ENCODE measurements at places on chromosomes 7 and 10.

DNA sequence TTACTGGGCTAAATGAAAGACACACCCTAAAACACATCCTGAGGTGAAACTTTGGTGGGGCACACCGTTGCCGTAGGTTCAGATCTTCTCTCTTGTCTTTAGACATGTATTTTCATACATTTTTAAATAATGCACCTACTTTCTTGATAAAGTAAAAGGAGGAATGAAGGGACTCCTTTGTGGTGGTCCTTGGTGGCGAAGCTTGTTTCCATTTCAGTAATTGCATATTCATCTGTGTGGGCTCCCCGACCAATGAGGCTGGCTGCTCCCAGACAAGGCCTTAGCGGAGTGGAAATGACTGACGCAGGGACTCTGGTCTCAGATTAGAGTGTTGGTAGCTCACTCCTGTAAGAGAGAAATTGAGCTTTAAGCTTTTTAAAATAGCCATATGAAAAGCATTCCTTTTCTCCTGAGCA lies 815 bp downstream of the CCSER2 start:
- DNase-seq = no peak

DNA sequence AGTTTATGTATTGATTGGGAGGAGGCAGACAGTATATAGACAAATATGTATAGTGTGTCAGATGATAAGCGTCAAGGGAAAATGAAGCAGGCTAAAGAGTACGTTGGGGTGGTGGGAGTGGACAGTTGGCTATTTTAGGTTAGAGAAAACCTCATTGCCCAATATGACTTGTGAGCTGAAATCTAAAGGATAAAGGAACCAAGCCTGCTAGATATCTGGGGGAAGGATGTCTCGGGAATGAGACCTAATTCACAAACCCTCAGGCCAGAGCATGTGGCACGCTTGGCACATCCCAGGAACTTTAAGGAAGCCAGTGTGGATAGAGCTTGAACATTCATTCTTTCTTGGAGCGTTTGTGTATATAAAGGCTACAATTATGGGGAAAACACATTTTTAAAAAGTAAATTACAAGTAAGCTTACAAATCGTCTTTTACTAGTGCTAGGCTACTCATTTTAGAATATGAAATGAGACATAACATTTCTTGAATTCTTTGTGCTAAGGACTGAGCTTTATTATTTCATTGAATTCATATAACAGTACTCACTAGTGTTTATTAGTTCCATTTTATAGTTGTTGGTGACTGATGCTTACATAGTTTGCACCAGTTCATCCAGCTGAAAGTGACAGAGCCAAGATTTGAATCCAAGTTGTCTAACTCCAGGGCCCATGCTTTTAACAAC lies 9.7 kb downstream of the FHIP2A start:
- DNase-seq = no peak

DNA sequence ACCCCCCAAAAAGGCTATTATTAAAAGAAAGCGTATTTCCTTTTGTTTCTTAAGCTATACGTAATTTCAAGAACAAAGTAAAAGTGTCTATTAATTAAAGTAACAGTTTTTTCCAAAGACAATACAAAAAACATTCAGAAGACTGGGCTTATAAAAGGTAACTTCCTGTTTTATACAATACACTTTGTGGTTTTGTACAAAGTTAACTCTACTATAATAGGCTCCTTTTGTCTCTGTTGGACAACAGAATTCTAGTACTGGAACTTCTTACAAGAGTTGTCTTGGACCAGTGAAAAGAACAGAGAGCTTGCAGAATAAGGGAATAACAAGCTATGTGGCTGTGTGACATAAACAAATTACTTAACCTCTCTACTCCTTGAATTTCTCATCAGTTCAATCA lies 21.5 kb downstream of the SFMBT2 start:
- DNase-seq = no peak

- no peak for DNase-seq
Observed at GRCh38 chr10:3467052-3467951, 294.7 kb upstream of the PITRM1 start.

- no peak for DNase-seq
Observed at GRCh38 chr7:7254908-7255307, 72.6 kb downstream of the C1GALT1 start.

DNA sequence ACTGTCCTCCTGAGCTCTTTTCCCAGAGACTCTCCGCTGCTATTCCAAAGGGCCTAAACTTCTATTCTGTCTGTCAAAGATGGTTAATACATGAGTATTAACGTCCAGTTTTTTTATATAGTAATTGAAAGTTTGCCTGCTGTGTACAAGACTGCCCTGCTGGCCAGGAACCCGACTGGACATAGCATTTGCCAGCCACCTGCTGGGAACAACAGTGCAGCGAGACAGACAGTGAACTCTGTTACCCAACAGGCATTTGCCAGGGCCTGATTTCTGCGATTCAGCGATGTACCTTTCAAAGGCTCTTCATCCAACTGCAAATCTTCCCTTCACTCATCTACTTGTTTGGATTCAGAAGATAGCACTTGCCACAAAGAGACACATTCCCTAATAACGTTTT lies 128.8 kb upstream of the SEM1 start:
- DNase-seq = no peak

GRCh38 chr10:11861811-11862428 lies 38.8 kb downstream of the PROSER2 start:
- no peak for DNase-seq

GRCh38 chr7:49774459-49775064 lies 1.1 kb downstream of the VWC2 start:
- DNase-seq = no peak

DNA sequence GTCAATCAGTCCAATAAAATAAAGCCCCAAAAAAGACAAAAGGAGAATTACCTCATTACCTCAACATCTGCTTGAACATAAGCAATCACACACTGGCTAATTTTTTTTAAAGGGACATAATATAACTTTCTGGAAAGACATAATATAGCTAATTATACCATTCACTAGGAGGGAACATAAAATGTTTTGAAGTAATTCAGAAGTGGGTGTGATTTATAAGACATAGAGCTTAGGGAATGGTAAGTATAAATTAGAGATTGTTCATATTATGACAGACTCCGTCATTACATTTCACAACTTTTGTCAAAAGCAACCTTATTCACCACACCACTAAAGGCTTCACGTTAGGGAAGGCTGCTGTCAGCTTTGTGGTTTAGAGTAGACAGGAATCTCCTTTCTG lies 3.8 kb downstream of the SHTN1 start:
- no peak for DNase-seq

GRCh38 chr10:85620807-85621206 lies 745.8 kb downstream of the GRID1 start:
- DNase-seq = no peak

GRCh38 chr7:39621784-39622411 lies 1.5 kb upstream of the RALA start:
- DNase-seq = no peak

DNA sequence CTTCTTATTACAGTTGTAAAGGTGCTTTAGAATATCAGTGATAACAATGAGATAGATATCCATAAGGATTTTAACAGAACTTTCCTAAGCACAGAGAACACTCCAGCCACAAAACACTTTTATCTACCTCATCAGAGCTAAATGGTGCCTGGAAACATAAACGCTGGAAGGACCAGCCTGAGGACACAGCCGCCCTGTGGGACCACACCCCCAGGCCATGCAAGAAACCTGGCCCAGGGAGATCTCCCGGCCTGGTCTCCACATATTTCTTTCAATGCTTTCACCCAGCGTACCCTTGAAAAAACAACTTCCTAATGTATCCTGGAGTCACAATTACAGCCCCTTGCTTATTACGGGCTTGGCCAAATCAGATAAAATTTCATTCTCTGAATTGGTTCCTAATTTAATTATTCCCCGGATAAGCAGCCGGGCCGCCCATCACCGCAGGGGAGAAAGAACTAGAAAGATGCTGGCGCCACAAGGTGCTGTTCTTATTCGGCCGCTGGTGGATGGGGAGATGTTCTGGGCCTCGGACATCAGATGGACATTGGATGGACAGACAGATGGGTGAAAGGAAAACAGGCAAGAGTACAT lies 11.8 kb downstream of the CHST15 start:
- no peak for DNase-seq

DNA sequence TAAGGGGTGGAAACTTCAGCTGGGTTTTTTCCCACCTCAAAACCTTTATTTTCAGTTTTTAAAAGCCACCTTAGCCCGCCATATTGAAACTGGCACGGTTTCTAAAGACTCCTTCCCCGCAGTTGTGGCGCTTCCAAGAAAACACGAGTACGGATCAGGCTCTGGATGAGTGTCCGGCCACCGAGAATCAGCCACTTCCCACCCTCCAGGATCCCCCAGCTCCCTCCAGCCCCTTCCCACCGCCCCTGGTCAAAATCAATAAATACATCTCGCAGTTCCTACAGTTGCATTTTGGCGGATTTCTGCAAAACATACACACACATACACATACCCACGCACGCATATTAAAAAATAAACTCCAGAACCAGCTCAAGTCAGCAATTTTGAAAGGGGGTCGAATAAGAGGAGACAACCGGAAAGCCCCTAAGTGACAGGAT lies 1.1 kb downstream of the SFMBT2 start:
- DNase-seq = no peak

- DNase-seq = no peak
Observed at GRCh38 chr7:6251653-6252052, 20.8 kb downstream of the CYTH3 start.

- DNase-seq = no peak
Observed at GRCh38 chr10:35456153-35456720, 119.9 kb downstream of the CCNY start.

DNA sequence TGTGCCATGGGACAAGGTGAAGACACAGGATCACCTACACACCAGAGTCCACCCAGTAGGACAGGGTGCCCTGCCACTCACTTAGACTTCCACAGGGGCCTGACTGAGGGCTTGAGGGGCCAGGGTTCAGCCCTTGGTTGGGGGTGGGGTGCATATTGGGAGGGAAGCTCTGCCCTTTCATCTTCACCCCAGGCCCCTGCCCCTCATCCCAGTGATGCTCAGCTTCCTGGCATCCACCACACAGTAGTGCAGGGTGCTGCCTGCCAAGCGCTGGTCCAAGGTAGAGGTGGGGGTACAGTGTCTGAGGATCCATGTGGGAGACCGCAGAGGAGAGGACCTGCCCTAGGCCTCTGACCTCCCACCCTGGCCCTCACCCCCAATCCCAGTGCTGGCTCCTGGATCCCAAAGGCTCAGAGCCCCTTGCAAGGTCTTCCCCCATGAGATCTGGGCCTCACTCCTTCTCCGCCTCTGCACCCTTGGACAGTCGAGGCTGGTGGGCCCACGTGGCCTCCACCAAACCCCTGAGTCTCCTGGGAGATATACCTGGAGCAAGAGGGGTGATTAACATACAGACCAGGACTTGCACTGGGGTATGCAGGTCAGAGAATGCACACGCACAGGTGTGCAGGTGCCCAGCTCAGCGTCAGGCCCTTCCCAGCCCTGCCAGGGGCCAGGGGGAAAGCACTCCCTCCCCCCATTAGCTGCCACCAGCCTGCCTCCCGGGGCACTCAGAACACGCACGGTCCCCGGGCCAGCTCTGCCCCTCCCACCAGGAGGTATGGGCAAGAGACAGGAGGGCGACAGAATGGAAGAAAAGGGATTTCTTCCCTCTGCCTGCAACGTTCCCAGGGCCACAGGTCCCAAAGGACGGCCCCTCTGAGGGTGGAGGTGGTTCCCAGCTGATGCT lies 8.6 kb upstream of the IRF5 start:
- no peak for DNase-seq

- no peak for DNase-seq
Observed at GRCh38 chr10:9911488-9911887, 1106.2 kb upstream of the CELF2 start.

DNA sequence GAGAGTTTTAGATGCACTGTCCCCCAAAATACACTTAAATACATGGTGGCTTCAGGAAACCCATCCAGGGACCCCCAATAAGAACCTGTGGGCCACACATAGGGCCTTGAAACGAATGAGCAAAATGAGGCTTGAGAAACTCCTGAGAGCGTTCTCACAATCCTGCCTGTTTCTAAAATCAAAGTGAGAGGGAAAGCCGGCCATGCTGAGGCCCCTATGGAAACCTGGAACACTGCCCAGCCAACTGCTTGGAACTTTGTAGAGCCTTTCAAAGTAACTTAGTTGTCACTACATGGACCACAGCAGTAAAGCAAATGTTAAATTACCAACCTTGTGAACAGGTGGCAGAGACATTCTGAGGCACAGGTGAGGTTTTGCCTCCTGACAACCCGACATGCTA lies 13.4 kb downstream of the SGMS1 start:
- DNase-seq = no peak

GRCh38 chr10:88553116-88553752 lies 29.9 kb downstream of the RNLS start:
- no peak for DNase-seq

DNA sequence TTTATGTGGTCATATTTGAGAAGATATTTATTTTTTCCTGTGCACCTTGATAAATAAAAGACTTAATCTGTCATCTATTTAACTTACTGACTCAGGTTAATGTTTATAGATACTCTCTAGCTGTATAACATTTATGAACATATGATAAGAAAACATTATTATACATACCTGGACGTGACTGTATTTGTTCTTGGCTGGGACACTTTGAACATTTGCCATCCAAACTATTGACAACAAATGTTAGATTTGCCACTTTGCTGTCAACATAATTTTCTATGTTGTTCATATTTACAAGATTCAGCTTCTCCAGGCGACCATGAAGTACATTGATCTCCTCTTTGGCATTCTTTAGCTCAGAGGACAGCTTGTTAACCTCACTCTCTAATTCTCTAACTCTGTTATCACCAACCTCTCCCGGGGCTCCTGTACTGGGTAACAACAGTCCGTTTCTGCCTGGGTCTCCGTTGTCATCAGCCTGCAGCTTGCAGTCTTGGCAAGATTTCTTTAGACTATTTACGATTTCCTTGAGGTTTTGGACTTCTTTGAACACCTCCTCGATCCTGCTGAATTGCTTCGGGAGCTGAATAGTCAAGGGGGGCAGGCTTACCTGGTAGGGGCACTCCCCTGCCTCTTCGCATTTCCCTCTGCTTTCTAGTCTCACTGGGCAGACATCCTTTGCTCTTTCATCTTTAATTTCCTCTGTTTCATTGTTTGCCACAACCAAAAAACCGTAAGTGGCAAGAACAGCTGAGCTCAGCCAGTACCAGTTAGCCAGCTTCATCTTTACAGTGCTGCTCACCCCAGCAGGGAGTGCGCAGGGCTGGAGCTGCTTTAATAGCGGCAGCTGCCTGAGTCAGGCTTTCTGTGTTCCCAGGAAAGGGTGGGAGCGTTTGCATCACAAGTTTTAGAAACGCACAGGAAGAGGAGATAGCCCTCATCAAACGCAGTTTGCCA lies at the start of gene FGL2:
Gene FGL2, minus strand, starts transcription at position 807 of the 954 bp plus-strand sequence. Its CDS starts 26 bp downstream, at position 781.
- DNase-seq = no peak

DNA sequence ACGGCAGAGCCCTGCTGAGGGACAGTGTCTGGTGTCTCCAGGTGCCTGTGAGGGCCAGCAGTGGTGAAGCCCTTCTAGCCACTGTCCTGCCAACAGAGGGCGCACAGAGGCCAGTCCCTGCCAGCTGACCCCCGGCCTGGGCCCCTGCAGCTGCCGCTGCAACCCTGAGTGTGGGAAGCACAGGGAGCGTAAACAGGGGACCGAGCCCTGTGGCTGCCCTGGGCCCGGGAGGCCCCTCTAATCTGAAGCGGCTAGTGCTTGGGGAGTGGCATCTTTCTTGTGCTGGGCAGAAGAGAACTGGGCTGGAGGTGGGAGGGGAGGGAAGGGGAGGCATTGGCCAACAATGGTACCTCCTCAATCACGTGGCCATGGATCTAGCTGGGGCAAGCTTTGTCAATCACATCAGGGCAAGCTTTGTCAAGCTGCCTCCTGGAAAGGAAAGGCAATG lies 34.6 kb downstream of the TRIM8 start:
- DNase-seq = no peak
